ENCODE measurements at places on chromosomes 7 and 10.

DNA sequence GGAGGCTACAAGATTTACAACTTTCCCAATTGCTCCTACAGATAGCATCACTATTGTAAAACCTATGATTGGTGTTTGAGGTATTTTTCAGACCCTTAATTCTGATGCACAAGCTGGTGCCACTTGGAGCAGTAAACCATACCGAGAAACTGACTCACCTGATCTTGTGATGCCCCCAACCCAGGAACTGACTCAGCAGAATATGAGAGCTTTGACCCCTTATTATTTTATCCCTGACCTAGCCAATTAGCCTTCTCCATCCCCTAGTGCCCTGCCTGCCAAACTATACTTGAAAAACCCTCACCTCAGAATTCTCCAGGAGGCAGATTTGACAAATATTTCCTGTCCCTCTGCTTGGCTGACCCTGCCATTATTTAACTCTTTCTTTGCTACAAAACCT is 585.9 kb upstream of the GHITM start:
- no peak for DNase-seq

DNA sequence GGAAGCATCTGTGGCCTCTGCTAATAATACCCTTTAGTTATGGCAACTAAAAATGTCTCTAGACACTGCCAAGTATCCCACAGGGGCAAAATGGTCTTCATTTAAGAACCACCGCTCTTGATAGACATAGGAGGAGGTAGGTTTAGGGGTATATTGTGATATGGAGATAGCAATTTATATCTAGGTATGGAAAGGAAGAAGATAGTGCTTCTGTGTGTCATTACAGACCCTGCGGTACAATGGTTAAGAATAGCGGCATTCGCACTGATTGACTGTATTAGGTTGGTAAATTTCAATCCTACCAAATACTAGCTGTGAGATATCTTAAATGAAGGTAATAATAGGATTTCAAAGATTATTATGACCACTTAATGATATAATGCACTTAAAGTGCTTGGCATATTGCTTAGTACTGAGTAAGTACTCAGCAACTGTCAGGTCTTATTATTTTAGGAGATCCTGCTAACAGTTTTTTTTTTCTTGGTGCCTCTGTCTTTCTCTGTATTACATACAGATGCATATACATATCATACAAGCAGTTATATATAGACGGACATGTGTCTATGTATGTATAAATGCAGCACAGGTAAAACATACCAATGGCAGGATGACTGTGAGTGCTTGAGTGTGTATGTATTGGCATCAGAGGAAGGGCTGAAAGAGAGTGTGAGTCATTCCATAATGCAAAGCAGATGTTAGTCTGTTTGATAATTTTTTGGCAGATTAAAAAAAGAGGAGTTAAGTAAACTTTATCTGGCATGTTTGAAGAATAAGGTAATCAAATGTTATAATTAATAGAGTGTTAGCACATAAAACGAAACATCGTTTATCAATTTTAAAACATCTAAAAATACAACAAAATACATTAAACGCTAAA is 50.0 kb upstream of the ITGB8 start:
- no peak for DNase-seq

DNA sequence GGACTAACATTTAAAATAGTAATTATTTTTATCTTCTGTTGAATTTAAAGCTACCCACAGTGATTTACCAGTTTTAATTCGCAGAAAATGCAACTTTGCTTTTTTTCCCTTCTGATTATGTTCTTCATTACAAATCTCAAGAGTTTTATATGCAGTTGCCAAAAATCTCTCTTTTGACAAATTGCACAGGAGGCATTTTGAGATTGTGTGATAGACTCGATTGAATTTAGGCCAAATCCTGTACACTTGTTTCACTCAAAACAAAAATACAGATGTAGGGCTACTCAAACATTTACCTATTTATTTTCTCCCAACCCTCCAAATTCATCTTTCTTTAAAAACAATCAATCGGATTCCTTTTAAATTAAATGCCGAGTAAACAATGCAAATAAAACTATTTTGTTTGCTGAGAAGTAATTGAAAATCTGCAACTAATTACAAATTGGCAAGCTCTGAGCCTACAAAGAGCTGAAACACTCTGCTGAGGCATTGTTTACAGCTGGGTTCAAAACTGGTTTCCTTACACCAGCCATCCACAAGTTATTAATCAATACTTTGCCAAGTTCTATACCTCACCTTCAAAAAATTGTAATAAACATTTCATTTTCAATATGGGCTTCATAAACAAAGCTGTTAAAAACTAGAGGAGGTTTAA is 214.9 kb upstream of the TCF7L2 start:
- DNase-seq, result no peak

DNA sequence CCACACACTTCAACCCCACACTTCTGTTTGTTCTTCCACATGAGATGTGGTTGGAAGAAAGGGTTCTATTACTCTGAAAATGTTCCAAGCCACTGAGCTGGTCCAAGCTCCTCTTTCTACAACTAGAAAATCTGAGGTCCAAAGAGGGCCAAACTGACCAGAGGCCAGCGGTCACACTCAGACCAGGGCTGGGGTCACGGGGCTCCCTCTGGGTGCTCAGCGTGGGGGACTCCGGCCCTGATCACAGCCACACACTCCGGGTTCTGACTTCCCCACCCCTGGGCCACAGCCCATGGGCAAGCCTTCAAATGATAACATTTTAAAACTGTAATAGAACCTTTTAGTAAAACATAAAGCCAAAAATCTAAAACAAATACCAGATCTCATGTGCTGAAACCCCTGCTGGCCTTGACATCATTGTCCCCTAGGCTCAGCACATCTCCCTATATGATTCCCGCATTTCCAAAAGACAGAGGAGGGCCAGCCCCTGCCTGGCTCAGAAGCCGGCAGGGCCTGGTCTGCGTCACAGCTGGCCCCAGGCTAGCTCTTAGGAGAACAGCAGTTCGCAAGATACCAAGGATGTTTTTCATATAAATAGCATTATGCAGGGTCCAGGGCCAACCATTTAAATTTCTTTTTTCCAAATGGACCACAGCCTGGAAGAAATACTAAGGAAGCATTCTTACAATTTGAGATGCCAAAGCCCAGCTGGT is 3.3 kb downstream of the CRYGN start:
- no peak for DNase-seq

DNA sequence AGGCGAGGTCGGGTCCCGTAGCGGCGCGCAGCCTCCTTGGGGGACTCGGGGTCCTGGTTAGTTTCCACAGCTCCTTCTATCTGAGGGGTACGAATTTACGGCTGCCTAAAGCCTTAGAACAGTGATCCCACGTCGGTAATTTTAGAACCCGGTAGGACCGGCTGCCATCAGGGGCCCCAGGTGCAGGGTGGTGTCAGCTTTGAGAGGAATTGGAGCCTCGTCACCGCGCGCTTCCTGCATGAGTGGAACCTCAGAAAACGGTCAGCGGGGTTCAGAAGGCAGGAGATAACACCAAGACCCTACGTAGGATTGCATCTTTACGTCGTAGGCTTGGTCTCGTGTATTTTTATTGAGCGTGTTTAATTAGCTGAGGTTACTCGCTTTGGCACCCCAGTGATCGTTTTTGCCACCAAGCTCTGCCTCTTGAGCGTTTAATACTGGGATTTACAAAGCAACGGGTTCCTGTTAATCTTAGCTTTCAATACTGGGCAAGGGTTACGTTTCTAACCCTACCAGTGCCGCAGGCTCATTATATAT is 443 bp downstream of the RNF32 start:
- no peak for DNase-seq

DNA sequence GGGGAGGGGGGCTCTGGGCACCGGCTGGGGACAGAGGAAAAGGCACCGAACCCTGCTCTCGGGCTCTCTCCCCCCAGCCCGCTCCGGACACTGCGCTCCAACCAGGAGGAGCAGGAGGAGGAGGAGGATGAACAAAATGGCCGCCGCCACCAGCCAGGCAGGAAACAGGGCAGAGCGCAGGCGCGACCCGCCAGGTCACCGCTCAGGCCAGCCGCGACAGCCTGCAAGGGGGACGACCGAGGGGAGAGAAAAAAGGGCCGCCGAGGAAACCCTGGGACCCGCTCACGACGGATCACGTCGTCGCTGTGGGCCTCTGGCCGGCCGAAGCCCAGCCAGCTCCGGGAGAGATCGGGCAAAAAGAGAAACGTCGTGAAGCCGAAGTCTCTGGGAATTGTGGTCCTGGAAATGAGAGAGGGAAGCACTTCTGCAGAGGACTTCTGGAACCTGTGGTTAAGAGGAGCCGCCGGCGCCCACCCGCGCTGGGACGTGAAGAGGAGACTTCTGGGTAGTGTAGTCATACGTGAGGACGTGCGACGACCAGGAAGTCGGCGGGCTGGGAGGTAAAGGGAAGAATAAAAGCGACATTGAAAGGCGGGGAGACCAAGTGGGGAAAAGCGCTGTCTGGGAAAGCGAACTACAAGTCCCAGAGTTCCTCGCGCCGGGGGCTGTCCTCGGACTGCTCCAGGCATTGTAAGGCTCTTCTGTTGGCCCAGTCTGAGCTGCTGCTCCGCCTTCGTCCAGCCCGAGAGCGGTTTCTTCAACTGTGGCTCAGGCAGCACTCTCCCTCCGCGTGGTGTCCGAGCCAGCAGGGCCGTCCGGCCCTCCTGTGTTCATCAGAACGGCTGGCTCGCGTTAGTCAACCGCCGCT is at the start of gene TIAL1:
TIAL1 (minus strand) TSS at position 428 of the 868 bp plus-strand sequence. CDS start 499 bp downstream, outside the sequence.
- peak; percentile 95 for DNase-seq

DNA sequence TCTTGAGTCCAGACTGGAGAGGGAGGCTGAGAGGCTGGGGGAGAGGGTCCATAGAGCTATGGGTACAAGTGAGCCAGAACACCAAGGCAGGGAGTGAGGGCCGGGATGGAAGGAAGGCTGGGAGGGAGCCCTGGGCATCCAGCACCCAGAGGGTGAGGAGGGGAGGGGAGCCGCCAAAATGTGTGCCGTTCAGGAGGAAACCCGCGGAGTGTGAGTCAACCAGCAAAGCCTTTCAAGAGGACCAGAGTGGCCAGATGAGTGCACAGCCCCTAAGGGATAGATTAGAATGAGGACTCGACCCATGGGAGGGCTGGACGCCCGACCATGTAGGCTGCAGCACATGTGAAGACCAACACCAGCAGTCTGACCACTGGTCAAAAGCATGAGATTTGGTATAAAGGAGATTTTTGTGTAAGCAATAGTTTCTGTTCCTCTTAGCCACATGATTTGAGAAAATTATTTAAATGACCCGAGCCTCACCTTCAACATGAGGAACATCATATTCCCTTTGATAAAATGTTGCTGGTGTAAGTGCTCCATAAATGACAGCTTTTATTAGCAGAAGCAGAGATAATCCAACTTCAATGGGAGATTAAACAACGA is 179.7 kb upstream of the GRB10 start:
- DNase-seq, result no peak

GRCh38 chr10:115043719-115044118 is 49.4 kb upstream of the ATRNL1 start:
- no peak for DNase-seq

- no peak for DNase-seq
Measured at GRCh38 chr10:64206409-64206808, 685.2 kb downstream of the REEP3 start.

GRCh38 chr7:22885797-22886261 is 63.2 kb upstream of the TOMM7 start:
- no peak for DNase-seq

DNA sequence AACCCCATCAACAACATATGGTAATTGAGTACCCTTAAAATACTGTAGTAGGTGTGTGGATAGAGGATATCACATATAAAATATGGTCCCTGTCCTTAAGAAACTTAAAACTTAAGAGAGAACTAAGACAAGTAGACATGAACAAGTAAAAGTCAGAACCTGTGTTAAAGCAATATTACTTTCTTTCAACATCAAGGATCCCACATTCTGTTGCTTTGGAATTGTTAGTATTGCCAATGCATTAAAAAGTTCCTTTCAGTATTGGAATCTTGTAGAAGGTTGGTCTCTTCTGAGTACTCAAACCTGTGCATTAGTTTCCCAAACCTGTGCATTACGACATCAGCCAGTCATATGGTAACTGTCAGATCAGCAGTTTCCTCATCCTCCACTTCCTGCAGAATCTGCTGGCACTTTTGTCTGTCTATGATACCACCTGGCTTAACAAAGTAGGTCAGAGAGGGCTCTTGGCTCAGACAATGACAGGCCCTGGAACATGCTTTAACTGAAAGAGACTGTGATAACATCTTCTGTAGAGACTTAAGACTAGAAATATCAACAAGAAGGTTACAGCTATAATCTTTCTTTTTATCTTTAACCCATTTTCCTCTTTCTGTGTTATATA is 56.5 kb downstream of the CCDC71L start:
- no peak for DNase-seq

DNA sequence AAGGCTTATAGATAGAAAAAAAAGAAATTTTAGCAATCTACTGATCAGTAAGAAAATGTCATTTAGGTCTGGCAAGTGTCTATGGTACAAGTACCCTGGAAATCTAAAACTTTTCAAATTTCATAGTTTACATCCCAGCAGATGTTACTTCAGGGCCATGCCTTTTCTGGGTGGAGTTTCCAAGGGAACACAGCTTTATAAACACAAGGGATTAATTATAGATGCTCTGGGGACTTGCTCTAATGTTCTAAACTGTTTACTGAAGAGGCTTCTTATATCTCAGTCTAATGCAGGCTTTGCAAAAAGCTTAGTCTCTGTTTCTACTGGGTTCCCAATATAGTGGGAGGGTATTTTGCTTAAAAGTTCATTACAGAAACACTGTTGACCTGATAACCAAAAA is 3.1 kb downstream of the CD36 start:
- no peak for DNase-seq

GRCh38 chr10:108385963-108386362 is 1221.5 kb upstream of the SORCS1 start:
- DNase-seq, result no peak

DNA sequence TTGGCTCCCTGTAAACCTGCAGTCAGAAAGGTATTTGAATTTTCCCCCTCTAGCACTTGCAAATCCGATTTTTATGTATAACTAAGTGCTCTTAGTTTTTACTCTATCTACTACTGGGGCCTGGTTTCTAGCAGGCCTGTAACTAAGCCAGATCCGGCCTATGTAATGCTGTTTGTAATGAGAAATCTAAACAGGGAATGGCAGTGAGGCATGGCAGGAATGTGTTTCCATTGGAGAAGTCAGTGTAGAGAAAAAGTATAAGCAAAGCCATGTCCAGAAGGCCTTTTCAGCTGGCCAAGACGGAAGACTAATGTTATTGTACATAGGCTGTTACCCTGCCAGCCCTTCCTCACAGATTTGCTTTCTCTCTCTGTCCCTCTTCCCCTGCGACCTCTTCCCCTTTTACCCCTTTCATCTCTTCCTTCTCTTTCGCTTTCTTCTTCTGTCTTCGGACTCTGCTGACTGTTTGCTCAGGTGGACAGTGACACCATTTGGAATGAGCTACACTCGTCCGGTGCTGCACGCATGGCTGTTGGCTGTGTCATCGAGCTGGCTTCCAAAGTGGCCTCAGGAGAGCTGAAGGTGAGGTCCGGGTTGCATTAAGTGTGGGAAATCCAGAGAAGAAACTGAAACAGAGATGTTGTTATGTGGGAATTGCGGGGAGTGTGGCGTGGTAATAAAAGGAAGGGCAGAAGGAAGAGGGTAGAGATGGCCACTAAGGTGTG is 297.5 kb downstream of the HDAC9 start:
- no peak for DNase-seq

- DNase-seq, result no peak
Measured at GRCh38 chr7:116902867-116903266, 40.5 kb downstream of the CAPZA2 start.

GRCh38 chr7:19439517-19439916 is 269.3 kb downstream of the POLR1F start:
- no peak for DNase-seq

- DNase-seq, result no peak
Measured at GRCh38 chr10:113869789-113870188, 15.3 kb downstream of the NHLRC2 start.
